ENCODE measurements at places on chromosomes 5 and 9.

DNA sequence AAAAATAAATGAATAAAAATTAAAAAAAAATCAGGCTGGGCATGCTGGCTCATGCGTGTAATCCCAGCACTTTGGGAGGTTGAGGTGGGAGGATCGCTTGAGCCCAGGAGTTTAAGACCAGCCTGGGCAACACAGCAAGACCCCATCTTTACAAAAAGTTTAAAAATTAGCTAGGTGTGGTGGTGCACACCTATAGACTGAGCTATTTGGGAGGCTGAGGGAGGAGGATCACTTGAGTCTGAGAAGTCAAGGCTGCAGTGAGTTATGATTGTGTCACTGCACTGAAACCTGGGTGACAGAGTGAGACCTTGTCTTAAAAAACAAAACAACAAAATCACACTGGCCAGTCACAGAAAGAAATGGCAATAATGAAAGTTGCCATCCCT is 3.4 kb upstream of the CNTRL start:
- no peak for DNase-seq

DNA sequence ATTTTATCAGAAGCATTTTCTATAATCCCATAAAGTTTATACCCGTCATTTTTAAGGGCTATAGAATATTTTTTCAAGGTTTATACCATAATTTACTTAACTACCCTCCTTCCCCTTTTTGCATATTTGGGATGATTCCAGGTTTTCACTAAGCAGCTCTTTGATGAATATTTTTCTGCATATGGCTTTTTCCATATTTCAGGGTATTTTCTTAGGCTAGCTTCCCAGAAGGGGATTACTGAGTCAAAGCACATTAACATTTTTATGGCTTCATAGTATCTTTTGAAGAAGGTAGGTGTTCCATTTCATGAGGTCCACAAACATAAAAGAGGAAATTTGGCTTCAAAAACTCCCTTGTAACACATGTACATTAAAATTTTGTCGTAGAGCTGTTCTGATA is 14.6 kb upstream of the COL15A1 start:
- DNase-seq, result no peak

DNA sequence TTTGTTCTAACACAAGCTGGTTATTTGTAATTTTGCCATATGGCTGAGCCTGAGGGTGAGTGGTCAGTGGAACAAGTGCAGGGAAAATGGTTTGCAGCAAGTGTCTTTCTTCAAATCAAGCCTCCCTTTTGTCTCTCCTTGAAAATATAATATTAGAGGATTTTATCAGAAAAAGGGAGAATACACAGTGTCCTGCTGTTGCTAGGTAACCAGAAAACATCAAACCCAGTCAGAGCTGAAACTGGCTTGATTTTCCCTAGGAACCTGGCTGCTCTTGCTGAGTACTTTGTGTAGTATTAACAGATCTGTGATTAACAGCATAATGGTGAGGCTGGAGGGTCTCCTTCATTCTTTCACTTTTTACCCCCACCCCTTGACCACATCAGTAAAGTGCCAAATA is 314.0 kb downstream of the ARHGEF28 start:
- no peak for DNase-seq

GRCh38 chr9:135588371-135588770 is 26.8 kb downstream of the PAEP start:
- DNase-seq, result no peak

DNA sequence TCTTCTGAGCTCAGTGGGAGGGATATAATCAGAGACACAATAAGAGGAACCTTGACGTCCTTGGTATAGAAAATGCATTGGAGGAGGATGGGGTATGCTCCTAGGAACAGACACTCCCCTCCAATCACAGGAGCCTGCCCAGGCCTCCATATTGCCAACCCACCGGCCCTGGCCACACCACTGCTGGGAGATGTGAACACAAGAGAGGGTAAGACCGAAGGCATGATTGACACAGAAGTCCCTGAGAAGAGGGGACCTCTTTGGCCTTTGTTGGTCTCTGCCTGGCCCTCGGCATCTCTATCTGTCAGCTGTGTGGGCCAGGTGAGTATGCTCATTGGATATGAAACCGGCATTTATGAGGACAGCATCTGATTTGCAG is 62.0 kb downstream of the CRB2 start:
- no peak for DNase-seq

DNA sequence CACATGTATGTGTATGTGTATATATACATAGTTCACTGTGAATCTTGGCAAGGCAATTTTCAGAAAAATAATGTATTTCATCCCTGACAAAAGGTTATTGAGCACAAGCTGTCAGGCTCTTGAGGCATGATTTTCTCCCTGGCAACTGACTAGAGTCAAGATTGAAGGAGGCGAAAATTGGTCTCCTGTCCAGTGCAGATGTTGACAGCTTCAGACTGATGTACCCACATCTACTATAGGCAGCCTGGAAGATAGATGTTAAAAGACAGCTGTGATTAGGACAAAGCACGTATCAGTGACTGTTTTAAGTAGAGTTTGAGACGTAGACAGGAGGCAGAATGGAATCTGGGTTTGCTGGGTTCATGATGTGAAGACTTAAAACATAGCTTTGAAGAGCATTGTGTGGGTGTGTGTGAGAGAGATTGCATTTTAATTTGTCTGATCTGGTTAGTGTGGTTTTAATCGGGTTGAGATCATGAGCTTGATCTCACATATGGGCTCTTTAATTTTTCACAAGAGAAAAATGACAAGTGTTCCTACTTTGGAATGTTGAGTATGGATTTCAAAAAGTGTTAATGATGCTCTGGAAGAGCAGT is 39.1 kb downstream of the CTNNA1 start:
- DNase-seq, result no peak

DNA sequence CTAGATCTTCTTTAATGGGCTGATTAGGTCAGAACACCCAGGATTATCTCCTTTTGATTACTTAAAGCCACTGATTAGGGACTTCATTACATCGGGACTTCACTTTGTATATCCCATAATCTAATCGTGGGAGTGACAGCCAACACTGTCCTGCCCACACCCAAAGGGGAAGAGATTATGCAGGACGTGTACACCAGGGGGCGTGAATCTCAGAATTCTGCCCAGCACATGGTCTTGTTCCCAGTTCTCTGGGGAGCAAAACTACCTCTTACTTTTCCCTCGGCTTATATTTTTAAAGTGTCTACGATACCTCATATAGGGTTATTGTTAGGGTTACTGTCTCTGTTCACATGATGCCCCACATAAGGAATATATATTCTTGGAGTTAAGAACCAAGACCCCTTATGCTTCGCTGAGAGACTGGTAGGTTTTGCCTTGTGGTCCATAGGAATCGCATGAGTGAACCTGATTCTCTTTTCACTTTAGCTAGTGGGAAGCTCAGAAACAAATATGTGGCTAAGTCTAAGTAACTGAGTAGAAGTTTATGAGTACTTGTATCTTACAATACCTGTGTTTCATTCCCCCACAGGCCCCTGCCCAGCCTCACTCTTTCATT is 192.7 kb downstream of the GNA14 start:
- no peak for DNase-seq

DNA sequence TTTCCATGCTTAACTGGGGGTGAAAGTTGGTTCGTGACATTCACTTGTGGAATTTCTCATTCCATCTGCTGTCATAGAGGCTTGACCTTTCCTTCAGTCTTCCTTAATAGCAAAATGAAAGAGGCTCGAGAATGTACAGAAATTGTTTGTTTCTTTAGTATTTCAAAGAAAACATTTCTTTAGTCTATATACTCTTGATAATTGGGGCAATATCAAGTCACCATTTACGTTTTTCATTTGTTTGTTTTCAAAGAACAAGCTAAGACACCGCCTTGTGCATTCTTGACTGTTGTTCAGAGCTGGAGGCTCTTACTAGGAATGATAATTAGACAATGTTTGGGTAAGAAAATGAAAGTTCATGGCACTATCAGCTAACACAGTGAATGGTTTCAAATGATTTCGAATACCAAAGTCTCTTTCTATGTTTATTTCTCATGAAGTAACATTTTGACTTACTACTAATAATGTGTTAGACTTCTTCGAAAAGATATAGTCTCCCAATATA is 835.4 kb downstream of the SEMA5A start:
- DNase-seq, result no peak

DNA sequence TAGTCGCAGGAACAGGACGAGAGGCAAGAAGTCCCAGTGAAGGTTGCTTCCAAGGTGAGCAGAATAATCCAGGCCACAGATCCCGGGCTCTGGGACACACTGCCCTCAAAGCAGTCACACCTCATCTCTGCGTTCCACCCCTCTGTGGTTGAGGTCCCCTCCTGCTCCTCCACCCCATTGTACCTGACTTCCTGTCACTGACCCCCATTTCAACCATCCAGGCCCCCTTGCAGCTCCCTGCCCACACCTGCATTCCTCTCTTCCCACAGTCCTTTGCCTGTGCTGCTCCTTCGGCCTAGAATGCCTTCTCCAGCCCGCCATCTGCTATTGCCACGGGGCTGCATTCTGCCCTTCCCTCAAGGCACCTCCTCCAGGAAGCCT is 73.5 kb downstream of the PAX5 start:
- no peak for DNase-seq

- DNase-seq, result no peak
Observed at GRCh38 chr9:134699343-134699740, 57.7 kb downstream of the COL5A1 start.

DNA sequence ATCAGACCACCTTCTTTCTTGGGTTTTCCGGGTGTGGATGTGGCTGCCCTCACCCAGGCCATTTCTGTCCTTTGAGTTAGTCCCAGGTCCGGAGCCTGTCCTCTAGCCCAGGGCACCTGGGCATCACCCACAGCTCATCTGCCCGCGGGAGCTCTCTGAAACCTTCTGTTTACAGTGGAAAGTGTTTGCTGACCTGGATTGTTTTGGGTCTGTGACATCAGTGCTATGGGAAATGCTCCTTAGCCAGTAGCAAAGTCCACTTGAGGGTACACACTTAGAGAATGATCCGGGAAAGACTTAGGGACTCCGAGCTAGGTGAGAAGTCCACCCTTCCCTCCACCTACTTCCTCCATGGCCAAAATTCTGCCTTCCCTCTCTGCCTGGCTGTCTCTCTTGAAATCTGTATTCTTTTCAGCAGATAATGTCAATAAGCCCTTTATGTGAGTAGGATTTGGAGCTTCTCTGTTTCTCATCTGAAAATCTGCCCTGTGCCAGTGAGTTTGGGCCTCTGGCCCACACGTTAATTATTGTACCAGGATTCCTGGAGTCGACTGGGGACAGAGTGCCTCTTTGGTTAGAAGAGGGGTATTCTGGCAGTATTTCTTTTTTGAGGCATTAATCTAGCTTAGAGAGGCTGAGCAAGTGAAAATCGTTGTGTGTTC is 19.9 kb downstream of the ABLIM3 start:
- DNase-seq, result no peak

DNA sequence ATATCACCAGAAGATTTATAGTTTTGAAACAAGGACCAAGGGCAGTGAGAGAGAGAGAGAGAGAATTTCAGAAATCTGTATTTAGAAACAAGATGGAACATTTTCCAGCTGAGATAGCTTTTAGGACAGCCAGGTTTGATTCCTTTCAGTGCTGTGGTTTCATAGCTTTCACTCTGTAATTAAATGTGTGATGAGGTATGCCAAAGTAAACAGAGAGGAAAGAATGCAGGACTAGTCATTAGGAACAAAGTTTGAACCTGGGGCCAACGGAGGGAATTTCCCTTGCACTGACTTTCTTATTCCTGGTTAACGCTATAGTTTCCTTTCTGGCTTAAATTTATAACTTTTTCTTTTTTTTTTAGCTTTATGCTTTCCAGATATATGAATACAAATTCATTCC is 10.0 kb upstream of the CCL28 start:
- DNase-seq, result peak; percentile 46

All from NCI-H1105 treated with DMSO at 0.1 percent for 48 hours (cell line).